ENCODE measurements at places on chromosomes 11 and 22.

- DNase-seq: no peak
Observed at GRCh38 chr11:27361649-27362431, 1.2 kb downstream of the CCDC34 start.

DNA sequence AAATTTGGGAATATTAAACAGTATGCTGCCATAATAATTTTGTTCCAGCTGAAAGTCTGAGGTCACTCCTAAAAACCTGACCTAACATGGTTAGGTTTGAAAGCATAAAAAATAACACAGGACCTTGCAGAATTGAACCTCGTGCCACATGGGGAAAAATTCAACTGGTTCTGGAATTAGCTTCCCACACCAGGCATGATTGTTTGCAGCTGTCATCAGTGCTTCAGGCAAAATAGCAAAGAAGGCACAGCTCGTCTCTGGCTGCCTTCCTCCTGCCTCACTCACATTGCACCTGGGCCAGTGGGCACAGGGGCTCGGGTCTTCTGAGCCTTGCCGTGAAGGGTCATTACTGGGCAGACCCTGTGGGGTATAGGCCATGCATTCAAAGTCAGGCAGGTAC lies 153.8 kb upstream of the ARHGAP20 start:
- no peak for DNase-seq

DNA sequence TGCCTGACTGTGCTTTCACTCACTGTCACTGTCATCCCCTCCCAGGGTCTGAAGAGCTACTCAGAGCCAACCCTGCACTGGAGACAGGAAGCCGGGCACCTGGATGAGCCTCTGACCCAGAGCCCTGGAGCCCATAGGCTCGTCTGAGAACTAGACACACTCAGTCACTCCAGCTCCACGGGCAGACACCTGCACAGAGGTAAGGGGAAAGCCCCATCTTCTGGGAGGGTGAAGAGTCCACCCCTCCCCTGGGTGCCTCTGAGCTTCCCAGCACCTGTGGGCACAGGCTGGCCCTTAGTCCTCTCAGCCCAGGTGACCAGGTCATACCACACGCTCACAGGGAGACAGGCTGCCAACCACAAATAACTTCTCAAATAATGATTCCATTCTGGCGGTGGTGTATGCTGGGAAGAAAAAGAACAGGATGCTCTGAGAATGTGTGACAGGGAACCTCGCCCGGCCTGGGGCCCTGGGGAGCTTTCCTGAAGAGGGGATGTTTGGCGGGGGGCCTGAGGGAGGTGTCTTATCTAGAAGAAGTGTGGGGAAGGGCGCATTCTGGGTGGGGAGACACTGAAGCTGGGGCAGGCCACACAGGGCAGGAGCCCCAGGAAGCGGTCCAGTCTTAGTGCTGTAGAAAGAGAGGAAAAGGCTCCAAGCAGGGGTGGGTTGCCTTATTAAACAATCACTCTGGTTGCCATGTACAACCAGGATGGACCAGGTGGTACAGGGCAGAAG lies 5.3 kb downstream of the CCDC157 start:
- DNase-seq: no peak

GRCh38 chr11:34359548-34359891 lies 1.7 kb upstream of the ABTB2 start:
- no peak for DNase-seq

DNA sequence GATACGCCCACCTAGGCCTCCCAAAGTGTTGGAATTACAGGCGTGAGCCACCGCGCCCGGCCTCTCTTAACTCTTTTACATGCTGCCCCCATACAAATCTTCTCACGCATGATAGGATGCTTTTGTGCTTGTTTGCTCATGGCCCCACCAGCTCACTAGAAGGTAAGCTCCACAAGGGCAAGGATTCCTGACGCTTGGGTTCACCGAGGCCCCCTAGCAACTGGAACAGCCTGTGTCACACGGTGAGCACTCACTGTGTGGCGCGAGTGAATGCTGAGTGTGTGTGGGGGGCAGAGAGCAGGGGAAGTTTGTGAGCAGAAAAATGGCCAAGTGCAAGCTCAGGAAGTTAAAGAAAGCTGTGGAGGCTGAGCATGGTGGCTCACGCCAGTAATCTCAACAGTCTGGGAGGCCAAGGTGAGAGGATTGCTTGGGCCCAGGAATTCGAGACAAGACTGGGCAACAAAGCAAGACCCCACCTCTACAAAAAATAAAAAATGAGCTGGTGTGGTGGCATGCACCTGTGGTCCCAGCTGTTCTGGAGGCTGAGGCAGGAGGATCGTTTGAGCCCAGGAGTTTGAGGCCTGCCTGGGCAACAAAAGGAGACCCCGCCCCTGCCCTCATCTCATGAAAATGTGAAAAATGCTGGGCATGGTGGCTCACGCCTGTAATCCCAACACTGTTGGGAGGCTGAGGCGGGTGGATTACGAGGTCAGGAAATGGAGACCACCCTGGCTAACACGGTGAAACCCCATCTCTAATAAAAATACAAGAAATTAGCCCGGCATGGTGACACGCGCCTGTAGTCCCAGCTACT lies 2.3 kb downstream of the BAD start:
- DNase-seq: no peak

- DNase-seq: no peak
Observed at GRCh38 chr11:45053736-45054446, 92.5 kb upstream of the PRDM11 start.

DNA sequence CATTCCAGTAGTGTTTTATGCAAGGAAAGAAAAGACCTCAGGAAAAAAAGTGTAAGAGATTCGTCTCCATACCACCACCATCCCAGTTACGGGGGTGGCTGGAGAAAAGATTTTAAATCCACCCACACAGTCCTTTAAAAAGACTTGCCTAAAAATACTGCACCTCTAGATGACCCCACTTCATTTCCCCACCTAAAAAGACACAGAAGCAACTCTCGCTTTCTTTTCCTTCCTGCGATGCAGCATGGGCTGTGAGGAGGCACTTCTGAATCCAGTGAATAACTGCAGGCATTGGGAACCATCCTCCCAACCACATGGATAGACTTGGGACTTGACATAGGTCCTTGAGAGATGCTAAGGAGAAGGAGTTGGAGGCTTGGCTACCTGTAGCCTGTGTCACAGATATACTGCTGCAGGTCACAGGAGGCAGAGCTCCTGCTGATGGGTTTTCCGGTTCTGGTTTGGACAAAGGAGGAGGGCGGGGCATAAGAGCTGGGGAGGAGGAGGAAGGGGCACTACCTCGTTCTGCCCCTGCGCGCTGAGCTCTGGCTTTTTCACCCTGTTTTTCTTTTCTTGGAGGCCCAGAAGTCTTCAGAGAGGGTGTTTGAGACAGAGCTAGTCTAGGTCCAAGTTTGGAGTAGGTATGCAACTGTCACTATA lies 285.9 kb downstream of the NTM start:
- DNase-seq: no peak

All from stimulated activated CD8-positive, alpha-beta memory T cell treated with anti-CD3 and anti-CD28 coated beads, Interleukin-15, amount 100 ng/mL, for 48 hours (primary cell).